Stimulated activated memory B cell treated with anti-CD40 and anti-IgM and Interleukin-4, amounts not matched to agents 10 μg/mL and 1 μg/mL and 100 μg/mL, for 72 hours (primary cell): ENCODE measurements at places on chromosomes 2 and 18.

DNA sequence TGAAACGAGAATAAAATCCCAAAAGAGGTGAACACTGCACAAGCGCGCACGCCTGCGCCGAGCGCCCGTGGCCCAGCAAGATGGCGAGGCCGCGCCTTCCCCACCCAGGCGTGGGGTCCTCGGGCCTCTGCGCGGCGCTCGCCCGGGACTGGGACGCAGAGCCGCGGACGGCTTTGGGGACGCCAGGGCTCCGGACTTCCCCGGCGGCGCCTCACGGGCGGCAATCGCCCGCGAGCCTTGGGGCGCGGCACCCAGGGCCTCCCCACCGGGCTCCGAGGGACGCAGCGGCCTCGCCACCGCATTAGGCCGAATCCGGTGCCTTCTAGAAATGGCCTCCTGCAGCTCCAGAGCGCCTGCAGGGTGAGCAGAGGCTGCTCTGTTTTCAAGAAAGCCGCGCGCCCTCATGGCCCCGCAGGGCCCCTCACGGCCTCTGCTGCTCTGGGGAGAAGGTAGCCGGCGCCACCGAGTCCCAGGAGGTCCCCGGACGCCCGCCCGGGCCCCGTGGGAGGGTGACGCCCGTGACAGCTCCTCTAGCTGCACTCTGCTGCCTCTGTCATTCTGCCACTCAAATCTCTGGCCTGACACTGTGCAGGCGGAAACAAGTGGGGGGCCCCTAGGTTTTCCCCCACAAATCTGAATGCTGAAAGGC lies 35.9 kb upstream of the POMC start:
- ATAC-seq: peak; percentile 93

DNA sequence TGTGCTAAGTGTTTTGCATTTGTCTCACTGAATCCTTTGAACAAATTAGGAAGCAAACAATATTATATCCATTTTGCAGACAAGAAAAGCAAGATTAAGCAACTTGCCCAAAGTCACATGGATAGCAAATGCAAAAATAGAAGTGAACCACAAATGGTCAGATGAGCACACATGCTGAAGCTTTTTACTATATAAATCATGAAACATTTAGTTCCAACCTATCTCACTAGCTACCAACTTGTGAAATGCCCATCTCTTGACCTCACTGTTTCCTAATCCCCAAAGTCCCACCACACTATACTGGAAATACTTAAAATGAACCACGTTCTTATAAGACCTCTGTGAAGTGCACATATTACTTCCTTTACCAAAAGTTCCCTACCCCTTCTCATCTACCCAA lies 380.5 kb downstream of the ERBB4 start:
- no peak for ATAC-seq

- no peak for ATAC-seq
These were observed 94.6 kb downstream of the EN1 start for GRCh38 chr2:118752762-118753429.

DNA sequence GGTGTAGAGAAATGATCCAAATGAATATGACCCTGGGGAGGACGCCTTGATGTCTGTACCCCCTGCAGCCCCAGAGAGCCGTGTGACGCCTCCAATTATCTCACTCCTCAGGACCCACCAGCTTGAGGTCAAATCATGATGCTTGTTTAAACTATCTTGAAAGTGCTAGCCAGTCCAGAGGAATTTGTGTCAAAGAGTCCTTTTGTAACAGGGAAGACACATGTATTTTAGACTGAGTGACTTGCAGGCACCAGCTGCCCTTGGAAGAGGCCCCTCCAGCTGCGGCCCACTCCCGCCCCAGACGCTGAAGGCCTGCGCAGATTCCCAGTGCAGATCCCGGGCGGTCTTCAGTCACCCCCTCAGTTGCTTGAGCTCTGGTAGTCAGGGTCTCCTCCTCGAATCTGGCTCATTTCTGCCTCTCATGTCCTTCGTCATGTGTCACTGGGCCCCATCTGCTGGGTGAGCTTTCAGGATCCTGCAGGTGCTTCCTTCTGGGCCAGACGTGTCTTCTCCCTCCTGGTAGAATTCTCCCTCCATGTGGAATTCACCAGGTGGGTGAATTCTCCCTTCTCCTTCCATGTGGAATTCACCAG lies 77.4 kb downstream of the RNF144A start:
- no peak for ATAC-seq

DNA sequence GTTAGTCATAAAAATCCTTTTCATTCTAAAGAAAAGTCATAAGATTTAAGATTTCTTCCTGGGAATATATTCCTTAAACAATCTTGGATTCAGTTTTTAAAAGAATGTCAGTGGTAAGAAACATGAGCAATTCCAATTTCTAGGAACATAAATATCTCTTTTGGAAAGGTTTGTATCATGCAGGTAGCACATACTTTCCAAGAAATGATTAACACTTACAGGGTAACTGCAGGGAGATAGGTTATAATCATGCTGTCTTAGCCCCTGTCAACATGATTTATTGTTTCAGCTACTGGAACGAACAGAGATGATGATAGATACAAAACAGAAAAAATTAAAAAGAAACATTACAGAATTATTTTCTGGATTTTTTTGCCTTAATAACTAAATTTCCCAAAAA lies 1537.7 kb downstream of the LRP1B start:
- ATAC-seq: no peak

- ATAC-seq: no peak
These were observed 87.3 kb upstream of the HDAC4 start for GRCh38 chr2:239488125-239488524.

GRCh38 chr2:171411791-171412483 lies 21.9 kb downstream of the METTL8 start:
- no peak for ATAC-seq

- ATAC-seq: no peak
These were observed 94.5 kb upstream of the TTC39C start for GRCh38 chr18:23920054-23920453.

- no peak for ATAC-seq
These were observed 23.3 kb upstream of the ST3GAL5 start for GRCh38 chr2:85911814-85912692.

GRCh38 chr2:152222975-152223637 lies 47.5 kb upstream of the STAM2 start:
- no peak for ATAC-seq

DNA sequence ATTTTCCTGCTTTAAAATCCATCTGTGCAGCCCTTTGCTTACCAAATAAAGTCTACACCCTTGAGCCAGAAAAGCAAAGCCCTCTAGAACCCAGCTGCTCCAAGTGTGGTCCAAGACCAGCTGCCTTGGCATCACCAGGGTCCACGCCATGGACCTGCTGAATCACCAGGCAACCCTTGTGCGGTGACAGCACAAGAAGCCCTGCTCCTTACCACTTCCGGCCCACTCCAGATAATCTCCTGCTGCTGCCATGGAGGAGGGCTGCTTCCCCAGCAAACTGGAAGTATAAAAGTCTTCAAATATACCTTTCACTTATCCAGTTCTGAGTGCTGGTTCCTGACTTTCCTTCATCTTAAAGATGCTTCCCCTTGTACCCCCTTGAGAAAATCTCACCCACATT lies 106.0 kb upstream of the PKDCC start:
- ATAC-seq: no peak

GRCh38 chr2:204104811-204105210 lies 168.2 kb downstream of the ICOS start:
- no peak for ATAC-seq

GRCh38 chr2:29632018-29632417 lies 289.4 kb downstream of the ALK start:
- no peak for ATAC-seq

DNA sequence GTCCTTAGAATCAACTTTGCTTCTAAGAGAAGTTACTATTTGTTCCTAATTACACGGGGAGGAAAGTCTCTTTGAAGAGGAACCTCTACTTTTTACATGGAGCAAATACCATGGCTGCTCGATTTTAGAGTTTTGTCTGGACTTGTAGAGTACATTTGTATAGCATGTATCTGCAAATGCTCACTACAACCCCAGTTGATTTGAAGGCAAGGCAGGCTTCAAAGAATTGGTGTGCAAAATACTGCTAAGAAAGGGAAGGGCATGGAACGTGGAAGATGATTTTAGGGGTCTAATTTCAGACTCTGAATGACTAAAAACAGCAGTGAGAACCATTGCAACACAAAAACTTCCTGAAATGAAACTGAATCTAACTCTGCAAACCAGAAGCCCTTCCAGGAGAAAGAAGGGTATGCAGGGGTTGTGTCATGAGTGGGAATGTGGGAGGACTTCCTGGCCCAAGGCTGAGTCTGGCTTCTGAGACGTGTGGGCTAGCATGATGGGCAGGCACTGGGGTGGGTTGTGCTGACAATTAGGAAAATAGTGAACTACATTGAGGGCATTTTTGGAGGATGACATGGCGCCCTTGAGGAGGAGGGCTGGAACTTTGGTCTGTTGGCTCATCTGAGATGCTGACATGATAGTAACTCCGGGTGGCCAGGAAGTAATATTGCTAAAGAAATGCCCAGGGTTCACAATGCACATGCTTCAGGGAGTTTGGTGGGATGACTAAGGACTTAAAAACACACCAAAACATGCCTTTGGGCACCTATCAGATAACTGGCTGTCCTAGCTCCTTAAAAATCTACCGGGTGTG lies 18.9 kb upstream of the IL1R2 start:
- ATAC-seq: no peak

DNA sequence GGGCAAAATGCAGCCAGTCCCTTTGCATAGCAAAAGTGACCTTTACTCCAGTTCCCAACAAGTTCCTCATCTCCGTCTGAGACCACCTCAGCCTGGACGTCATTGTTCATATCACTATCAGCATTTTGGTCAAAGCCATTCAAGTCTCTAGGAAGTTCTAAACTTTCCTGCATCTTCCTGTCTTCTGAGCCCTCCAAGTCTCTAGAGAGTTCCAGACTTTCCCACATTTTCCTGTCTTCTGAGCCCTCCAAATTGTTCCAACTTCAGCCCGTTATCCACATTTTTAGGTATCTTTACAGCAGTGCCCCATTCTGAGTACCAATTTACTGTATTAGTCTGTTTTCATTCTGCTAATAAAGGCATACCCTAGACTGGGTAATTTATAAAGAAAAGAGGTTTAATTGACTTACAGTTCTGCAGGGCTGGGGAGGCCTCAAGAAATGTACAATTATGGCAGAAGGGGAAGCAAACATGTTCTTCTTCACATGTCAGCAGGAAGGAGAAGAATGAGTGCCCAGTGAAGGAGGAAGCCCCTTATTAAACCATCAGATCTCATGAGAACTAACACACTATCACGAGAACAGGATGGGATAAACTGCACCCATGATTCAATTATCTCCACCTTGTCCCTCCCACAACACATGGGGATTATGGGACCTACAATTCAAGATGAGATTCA lies 123.7 kb downstream of the MYCN start:
- no peak for ATAC-seq

GRCh38 chr2:217954051-217954450 lies 48.7 kb downstream of the TNS1 start:
- ATAC-seq: no peak

DNA sequence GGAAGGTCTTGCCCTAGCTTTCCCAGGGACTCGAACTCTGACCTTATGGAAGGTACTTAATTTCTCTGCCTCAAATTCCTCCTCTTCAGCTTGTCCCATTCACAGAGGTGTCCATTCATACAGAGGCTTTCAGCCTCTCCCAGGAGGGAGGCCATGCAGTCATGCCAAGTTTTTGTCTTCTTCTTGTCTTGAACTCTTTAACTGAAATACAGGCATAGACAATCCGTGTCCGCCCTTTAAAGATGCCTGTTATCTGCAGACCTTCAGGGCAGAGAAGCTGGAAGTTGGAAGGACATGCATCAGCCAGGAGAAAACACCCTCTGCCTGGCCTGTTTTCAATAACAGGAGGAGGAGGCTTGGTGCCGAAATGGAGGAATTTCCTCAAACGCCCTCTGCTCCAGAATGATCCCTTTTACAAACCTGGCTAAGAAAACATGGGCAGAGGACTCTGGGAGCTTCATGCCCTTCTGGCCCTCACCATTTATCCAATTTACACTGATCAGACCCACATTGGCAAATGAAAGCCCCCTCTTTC lies 308.3 kb downstream of the MYCN start:
- ATAC-seq: no peak

DNA sequence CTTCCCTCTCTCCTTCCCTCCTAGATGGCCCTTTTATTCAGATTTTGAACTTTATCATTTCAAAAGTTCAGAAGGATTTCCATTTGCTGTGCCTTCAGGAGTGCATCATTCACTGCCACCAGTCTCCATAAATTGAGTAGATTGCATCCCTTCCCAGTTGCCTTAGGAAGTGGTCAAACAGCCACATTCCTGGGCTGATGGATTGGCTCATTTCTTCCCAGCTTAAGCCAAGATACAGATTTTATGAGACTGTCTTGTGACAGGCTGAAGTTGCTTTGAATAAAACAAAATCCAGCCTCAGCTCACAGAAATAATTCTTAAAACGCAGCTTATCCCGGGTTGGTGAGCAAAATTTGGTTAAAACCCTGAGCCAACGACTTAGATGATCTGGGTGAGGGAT lies 9.8 kb downstream of the NRP2 start:
- ATAC-seq: no peak
